AG04450 (cell line): ENCODE measurements at places on chromosomes 7 and 10.
A peak's percentile ranks its signal among the peaks of the same experiment; 100 is the strongest.

- peak; percentile 82 for DNase-seq
These were observed 122.3 kb downstream of the PPP1R3A start for GRCh38 chr7:113796557-113796956.

GRCh38 chr10:57898231-57898630 is 369.5 kb downstream of the IPMK start:
- no peak for DNase-seq

- no peak for DNase-seq
These were observed 318.0 kb downstream of the PAXIP1 start for GRCh38 chr7:154684666-154685563.

DNA sequence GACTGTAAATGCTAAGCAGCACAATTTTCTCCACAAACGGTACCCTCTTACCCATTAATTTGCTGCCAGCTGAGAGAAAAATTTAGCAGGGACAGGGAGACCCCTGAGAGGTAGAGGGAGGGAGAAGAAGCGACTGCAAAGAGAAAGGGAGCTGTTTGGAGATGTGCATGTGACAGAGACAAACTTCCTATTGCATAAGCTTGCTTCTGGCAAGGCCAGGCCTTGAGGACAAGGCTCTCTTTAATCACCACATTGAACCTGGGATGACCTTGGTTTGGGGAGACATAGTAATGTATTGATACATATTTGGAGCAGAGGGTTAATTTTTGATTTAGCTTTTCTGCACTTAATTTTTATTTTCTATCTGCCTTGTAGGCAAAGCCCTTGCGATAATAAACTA is 31.1 kb upstream of the HIBADH start:
- no peak for DNase-seq

- no peak for DNase-seq
These were observed 164.6 kb upstream of the PPP1R3A start for GRCh38 chr7:114083166-114084001.

- DNase-seq: no peak
These were observed 89.3 kb upstream of the UNC5B start for GRCh38 chr10:71123023-71123422.

DNA sequence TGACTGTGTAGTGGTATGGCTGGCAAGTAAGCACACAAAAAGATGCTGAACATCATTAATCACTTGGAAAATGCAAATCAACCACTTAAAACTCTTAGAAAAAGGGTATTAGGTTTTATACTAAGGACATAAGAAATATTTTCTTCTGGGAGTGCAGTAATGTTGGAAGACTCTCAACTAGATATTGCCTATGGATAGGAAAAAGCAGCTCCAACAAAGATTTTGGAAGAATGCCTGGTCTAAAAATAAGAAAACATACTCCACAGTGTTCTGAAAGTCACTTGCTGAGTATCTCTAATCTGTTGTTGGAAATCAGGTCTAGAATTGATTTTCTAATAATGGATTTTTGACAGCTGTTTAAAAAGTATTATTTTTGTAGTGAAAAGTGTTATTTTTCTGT is 50.8 kb upstream of the PHYHIPL start:
- no peak for DNase-seq

DNA sequence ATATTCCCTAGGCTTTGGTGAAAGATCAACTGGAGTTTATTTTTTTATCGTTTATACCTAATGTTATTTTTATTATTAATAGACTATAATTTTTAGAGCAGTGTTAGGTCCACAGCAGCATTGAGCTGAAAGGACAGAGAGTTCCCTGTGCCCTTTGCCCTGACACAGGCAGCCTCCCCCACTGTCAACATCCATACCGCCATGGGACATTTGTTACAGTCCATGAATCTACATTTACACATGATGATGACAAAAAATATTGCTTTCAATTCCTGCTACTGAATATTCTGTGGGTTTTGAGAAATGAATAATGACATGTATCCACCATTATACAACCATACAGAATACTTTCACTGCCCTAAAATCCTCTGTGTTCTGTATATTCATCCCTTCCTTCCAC is 1297.5 kb upstream of the SORCS1 start:
- DNase-seq: no peak

DNA sequence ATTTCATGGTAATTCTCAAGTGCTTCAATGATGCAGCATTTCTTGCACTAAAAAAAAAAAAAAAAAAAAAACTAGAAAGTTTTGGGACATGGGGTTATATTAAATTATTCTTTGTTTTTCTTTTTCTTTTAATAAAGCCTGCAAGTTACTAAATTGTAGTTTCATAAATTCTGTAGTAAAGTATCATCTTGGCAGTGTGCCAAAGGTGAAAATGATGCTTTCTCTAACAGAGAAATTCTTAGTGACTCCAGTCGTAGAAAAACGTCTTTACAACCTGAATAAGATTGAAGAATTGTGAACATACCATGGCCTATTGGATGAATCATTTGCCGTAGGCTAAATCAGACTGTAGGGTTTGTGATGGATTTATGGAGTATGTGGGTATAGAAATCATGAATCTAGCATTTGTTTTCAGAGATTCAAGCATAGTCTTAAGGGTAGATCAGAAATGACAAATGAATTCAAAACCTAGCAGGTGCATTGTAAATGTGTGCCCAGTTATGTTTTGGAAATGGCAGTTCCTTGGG is 27.1 kb downstream of the RBM17 start:
- DNase-seq: no peak

- DNase-seq: no peak
These were observed 72.9 kb upstream of the ARMC3 start for GRCh38 chr10:22854935-22855421.

- DNase-seq: no peak
These were observed 1.4 kb upstream of the TMEM139 start for GRCh38 chr7:143283381-143283780.

DNA sequence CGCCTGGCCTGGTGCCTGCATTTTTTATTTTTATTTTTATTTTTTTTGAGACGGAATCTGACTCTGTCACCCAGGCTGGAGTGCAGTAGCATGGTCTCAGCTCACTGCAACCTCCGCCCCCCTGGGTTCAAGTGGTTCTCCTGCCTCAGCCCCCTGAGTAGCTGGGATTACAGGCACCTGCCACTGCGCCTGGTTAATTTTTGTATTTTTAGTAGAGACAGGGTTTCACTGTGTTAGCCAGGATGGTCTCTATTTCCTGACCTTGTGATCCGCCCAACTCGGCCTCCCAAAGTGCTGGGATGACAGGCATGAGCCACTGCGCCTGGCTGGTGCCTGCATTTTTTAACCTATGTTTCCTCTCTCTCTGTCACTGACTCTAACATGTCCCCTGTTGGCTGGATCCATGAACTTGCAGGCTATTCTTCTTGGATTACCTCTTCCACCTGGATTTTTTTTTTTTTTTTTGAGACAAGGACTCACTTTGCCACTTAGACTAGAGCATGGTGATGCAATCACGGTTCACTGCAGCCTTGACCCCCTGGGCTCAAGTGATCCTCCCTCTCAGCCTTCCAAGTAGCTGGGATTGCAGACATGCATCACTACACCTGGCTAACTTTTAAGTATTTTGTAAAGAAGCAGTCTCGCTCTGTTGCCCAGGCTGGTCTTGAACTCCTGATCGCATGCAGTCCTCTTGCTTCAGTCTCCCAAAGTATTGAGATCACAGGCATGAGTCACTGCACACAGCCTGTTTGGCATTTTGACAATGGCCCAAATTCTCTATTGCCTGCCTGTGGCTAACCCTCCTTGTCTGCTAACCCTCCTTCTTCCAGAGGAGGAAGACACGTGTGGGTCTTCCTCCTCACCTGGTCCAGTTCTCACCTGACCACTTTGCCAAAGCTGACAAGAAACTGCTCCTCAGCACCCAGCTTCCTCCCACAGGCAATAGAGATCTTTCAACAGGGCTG is 23.0 kb upstream of the PRPF18 start:
- no peak for DNase-seq

DNA sequence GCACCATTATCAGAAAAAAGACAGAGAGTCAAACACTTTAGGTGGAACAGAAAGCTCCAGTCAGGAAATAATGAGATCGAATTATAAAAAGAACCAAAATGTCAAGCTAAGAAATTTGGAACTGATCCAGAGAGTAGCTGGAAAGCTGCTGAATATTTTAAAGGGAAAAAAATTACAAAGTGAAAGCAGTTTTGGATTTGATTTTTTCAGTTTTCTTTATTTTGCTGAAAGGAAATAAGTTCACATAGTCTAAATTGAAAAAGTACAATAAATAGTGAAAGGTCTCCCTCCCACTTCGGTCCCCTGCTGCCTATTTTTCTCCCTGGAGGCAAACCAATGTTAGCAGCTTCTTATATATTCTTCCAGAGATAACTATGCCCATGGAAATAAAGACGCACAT is 11.3 kb upstream of the TOMM7 start:
- no peak for DNase-seq

DNA sequence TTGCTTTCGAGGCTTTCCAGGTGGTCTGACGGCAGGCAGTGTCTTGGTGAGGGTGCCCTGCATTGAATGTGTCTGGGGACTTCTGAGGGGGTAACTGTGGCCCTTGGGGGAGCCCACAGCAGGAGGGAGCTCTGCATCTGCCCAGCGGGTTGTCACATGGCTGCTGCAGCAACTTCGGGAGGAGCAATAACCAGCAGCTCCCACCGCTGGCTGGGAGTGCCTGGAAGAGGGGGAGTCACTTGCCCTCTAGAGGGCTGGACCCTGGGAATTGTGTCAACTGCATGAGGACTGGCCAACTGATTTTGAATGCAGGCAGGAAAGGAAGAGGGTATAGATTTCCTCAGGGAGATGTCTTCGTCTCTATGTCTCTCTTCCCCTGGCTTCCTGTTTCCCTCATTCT is 26.4 kb downstream of the C10orf120 start:
- no peak for DNase-seq

- no peak for DNase-seq
These were observed 503.0 kb upstream of the MGMT start for GRCh38 chr10:128964100-128964403.

DNA sequence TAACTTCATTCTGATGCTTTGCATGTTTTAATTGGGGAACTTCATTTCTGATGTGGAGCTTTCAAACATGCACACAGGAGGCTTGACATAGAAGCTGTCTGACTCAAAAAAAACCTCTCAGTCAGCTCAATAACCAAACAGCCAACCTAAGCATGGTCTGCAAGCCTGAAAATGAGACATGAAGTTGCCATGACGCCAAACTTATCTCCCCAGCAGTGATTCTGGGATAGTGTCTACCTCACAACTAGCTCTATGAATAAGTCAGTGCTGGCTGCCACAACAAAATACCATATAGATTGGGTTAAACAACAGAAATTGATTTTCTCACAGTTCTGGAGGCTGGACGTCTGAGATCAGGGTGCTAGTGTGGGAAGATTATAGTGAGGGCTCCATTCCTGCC is 244.2 kb downstream of the CCDC3 start:
- DNase-seq: no peak

GRCh38 chr10:124668517-124669051 is 75.6 kb downstream of the FAM53B start:
- DNase-seq: no peak

DNA sequence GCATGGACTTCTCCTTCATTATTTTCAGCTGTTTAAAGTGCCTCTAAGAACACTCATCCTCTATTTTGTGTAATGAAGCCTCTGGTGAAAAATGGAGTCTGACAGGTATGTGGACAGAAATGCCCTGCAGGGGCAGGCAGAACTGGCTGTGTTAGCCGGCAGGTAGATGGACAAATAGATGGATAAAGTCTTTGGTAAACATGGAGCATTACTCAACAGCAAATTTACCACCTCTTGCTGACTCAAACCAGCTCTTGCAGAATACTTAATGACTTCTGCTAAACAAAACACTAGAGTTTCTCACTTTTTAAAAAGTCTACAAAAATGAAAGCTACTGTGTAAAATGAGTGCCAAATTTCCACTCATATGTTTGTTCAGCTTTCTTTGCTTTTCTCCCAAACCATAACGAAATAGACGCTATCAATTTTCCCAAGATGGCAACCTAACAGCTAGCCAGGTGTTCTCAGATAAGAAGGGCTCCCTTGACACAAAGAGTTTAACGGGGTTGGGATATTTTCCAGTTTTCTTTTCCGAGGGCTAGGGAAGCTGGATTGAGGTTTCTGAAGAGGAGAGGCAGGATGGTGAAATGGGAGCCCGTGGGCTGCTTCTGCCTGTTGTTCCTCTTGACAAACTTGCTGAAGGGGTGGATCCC is 71.9 kb upstream of the HABP2 start:
- DNase-seq: no peak

GRCh38 chr7:42099470-42100155 is 137.4 kb downstream of the GLI3 start:
- DNase-seq: no peak

DNA sequence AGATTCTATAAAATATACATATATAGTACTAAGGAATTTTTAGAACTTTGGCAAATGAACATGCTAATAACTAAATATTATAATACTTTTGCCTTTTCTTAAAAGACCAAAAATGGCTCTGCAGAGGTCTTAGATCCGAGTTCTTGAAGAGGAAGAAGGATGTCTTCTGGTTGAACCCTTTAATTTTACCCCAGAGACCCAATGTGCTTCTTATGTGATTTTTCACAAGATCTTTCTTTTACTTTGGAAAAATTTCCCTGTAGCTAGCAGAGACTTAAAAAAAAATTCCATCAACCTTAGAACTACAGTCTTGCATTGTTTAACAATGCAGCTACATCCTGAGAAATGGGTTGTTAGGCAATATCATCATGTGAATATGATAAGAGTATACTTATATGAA is 663.2 kb downstream of the PARD3 start:
- DNase-seq: no peak

GRCh38 chr10:78628976-78629375 is 439.8 kb upstream of the ZMIZ1 start:
- no peak for DNase-seq

GRCh38 chr7:79308192-79308591 is 145.3 kb downstream of the MAGI2 start:
- DNase-seq: no peak

DNA sequence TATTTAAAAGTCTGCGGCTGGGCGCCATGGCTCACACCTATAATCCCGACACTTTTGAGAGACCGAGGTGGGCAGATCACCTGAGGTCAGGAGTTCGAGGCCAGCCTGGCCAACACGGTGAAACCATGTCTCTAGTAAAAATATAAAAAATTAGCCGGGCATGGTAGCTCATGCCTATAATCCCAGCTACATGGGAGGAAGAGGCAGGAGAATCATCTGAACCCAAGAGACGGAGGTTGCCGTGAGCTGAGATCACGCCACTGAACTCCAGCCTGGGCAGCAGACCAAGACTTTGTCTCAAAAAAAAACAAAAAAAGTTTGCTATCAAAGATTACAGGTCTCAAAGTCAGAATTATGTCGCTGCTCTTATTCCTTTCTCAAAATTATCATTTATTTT is 55.5 kb downstream of the HIBADH start:
- DNase-seq: no peak
